ENCODE measurements at places on chromosomes 7 and 10.

- no peak for DNase-seq
- H3K4me1 ChIP-seq = peaks cover 43% of the 10 kb centered on the region
- no peak overlapping the region for H3K4me3 ChIP-seq
- H3K27me3 ChIP-seq = no peaks in the 10 kb centered on the region
These were observed 67.0 kb downstream of the FGFR2 start for GRCh38 chr10:121531076-121531829.

DNA sequence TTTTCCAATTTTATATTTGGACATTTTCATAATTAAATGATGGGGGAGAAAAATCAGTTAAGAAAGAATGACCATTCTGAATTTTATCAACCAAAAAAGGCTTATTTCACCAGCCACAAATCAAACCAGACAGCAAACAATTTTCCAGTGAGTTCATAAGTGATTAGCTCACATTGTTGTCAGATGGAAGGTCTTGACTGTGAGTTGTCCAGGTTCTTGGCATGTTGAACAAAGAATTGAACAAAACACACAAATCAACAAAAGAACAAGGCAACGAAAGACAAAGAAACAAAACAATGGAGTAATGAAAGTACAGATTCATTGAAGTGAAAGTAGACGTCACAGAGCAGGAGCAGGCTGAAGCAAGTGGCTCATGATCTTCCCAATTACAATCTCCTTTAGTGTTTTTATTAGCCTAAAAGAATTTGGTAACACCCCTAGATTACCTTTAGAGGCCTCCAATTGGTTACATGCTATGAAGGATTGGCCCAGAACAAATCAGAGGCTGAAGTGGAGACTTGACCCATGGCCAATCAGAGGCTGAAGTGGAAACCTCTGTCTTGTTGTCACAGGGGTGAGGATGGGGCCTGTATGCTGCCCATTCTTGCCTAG lies 248.7 kb downstream of the NEBL start:
- no peak for DNase-seq
- no peaks in the 10 kb centered on the region for H3K36me3 ChIP-seq
- H3K27ac ChIP-seq = no peak overlapping the region
- H3K27me3 ChIP-seq = no peaks in the 10 kb centered on the region

DNA sequence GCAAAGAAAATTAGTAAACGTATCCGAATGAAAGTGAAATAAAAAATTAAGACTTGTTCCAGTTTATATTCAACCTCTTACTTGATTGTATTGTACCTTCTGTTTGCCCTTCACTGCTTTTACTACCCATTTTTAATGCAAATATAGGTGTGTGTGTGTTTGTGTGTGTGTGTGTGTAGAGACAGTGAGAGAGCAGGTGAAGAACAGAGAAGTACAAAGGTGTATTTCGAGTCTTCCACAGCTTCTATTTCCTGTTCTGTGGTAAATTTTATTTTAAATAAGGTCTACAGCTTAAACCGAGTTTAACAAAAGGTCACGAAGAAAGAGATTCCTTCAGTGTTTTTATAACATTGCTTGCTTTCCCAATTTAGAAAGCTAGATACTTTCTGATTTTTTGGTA lies 12.7 kb upstream of the SVIL start:
- no peaks in the 10 kb centered on the region for H3K36me3 ChIP-seq
- H3K4me3 ChIP-seq = no peak overlapping the region
- H3K27me3 ChIP-seq = no peaks in the 10 kb centered on the region
- peak overlapping the region; percentile 32 for H3K27ac ChIP-seq

- H3K36me3 ChIP-seq = peaks cover 46% of the 10 kb centered on the region
- H3K4me1 ChIP-seq = no peaks in the 10 kb centered on the region
- DNase-seq = no peak
- H3K27me3 ChIP-seq = no peaks in the 10 kb centered on the region
- H3K4me3 ChIP-seq = no peak overlapping the region
- H3K27ac ChIP-seq = no peak overlapping the region
These were observed 7.5 kb downstream of the INTS1 start for GRCh38 chr7:1496531-1497292.

GRCh38 chr10:28715757-28716156 lies 38.4 kb downstream of the BAMBI start:
- H3K27me3 ChIP-seq = no peaks in the 10 kb centered on the region
- H3K36me3 ChIP-seq = no peaks in the 10 kb centered on the region
- no peaks in the 10 kb centered on the region for H3K4me1 ChIP-seq
- DNase-seq = no peak
- H3K4me3 ChIP-seq = no peak overlapping the region

- no peaks in the 10 kb centered on the region for H3K27me3 ChIP-seq
- no peak overlapping the region for H3K4me3 ChIP-seq
- H3K27ac ChIP-seq = peak overlapping the region; percentile 78
- no peak for DNase-seq
- peaks cover 23% of the 10 kb centered on the region for H3K4me1 ChIP-seq
These were observed 25.4 kb upstream of the GPAM start for GRCh38 chr10:112208997-112209396.

GRCh38 chr7:80334908-80335307 lies 177.0 kb downstream of the GNAT3 start:
- H3K27ac ChIP-seq = no peak overlapping the region
- H3K36me3 ChIP-seq = no peaks in the 10 kb centered on the region
- no peaks in the 10 kb centered on the region for H3K27me3 ChIP-seq

GRCh38 chr10:112497347-112497950 lies 50.4 kb downstream of the VTI1A start:
- H3K27ac ChIP-seq = no peak overlapping the region
- H3K4me3 ChIP-seq = no peak overlapping the region
- DNase-seq = no peak
- no peaks in the 10 kb centered on the region for H3K4me1 ChIP-seq
- H3K27me3 ChIP-seq = no peaks in the 10 kb centered on the region

DNA sequence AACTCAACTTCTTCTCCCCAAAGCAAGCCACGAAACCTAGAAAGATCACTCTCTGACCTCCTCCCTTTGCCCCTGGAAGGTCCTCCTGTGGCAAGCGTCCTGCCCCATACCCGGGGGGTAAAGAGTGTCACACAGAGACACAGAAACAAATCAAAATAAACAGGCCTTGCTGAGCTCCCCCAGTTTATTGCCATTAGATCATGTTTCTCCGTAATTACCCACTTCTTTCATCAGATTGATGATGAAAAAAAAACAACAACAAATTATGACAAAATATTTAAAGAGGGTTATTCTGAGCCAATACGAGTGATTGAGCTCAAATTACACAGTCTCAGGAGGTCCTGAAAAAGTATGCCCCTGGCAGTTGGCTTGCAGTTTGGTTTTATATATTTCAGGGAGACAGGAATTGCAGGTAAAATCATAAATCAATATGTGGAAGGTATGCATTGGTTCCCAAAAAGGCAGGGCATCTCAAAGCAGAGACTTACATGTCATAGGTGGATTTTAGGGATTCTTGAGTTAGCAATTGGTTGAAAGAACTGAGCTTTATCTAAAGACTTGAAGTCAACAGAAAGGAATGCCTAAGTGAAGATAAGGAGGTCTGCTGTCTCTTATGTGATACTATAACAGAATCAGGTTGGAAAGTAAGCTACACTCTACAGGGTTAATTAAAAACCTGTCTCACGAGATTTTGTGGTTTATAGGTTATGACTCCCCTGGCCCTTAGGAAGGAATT lies 86.2 kb downstream of the APBB1IP start:
- H3K4me1 ChIP-seq = no peaks in the 10 kb centered on the region
- H3K27ac ChIP-seq = no peak overlapping the region
- H3K36me3 ChIP-seq = no peaks in the 10 kb centered on the region
- H3K4me3 ChIP-seq = no peak overlapping the region
- DNase-seq = no peak

GRCh38 chr10:83995738-83996331 lies 143.5 kb upstream of the GHITM start:
- H3K36me3 ChIP-seq = no peaks in the 10 kb centered on the region
- peaks cover 8% of the 10 kb centered on the region for H3K4me1 ChIP-seq
- DNase-seq = no peak
- no peaks in the 10 kb centered on the region for H3K27me3 ChIP-seq

- peak; percentile 76 for DNase-seq
- H3K27me3 ChIP-seq = no peaks in the 10 kb centered on the region
- no peak overlapping the region for H3K4me3 ChIP-seq
- no peak overlapping the region for H3K27ac ChIP-seq
- peaks cover 5% of the 10 kb centered on the region for H3K4me1 ChIP-seq
These were observed 296.8 kb upstream of the CACNA2D1 start for GRCh38 chr7:82740246-82740848.

DNA sequence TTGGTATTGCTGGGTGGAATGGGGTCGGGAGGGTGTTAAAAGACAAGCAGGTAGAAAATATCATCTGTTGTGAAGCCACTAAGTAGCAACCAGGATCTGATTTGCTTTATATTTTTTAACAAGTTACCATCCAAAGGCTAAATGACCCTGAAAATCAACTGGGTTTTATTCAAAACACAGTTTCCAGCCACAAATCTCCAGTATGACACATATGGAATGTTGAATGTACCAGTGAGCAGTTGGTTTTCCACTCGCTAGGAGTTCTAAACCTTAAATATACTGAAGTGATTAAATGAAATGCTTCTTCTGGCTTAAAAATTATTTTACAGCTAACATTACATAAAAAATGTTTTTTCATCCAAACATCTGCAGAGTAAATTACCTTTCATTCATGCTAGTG lies 112.5 kb downstream of the PDE1C start:
- H3K4me3 ChIP-seq = no peak overlapping the region
- no peaks in the 10 kb centered on the region for H3K36me3 ChIP-seq
- H3K4me1 ChIP-seq = no peaks in the 10 kb centered on the region
- DNase-seq = no peak
- no peaks in the 10 kb centered on the region for H3K27me3 ChIP-seq

DNA sequence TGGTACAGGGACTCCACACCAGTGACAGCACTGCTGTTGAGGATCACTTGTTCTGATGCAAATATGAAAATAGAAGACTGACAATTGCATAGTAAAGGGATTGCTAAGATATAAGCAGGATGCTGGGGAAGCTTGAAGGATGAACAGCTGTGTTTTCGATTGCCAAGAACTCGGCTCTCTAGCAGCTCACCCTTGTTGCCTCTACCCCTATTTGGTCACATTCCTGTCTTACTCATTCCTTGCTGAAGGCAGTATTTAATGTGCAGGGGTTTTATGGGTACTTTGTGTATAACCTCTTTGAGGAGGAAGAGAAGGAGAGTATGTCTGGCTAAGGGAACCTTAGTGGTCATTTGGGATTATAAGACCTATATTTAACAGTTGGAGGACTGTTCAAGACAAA lies 218.8 kb downstream of the AUTS2 start:
- H3K36me3 ChIP-seq = no peaks in the 10 kb centered on the region
- no peaks in the 10 kb centered on the region for H3K27me3 ChIP-seq
- H3K4me1 ChIP-seq = no peaks in the 10 kb centered on the region
- no peak overlapping the region for H3K4me3 ChIP-seq
- H3K27ac ChIP-seq = no peak overlapping the region
- DNase-seq = no peak

DNA sequence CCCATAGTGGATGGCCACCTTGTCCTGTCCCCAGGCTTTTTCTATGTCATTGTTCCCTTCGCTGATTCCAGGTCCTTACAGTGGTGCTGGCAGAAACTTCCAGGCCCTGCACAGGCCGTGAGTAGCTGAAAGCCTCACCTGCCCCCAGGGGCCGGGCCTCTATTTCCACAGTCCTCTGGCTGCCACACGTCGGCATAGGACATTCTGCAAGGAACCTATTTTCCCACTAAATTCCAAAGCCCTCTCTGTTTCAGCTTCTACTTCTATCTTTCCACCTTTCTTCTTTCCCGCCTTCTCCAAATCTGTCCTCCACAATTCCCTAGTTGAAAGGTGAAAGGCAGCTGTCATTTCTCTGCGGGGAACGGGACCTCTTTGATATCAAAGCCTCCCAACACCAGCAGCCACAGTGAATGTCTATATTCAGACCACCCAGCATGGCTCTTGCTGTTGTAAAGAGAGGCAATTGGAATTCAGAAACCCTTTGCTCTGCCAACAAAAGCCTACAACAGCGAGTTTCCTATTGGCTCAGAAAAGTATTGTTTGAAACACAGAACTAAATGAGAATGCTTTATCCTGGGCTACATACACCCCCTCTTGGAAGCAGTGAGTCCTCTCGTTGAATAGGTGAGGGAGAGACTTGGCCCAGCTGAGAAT lies 607.7 kb downstream of the GALNT17 start:
- H3K36me3 ChIP-seq = no peaks in the 10 kb centered on the region
- no peaks in the 10 kb centered on the region for H3K27me3 ChIP-seq
- no peak for DNase-seq
- no peak overlapping the region for H3K27ac ChIP-seq
- H3K4me3 ChIP-seq = no peak overlapping the region
- peaks cover 3% of the 10 kb centered on the region for H3K4me1 ChIP-seq

GRCh38 chr7:25844102-25844870 lies 307.7 kb upstream of the NFE2L3 start:
- H3K36me3 ChIP-seq = no peaks in the 10 kb centered on the region
- H3K4me3 ChIP-seq = no peak overlapping the region
- no peaks in the 10 kb centered on the region for H3K27me3 ChIP-seq
- no peak for DNase-seq
- peaks cover 7% of the 10 kb centered on the region for H3K4me1 ChIP-seq
- H3K27ac ChIP-seq = no peak overlapping the region

- no peak for DNase-seq
- H3K27me3 ChIP-seq = no peaks in the 10 kb centered on the region
These were observed 3.9 kb upstream of the GPER1 start for GRCh38 chr7:1083729-1084657.

DNA sequence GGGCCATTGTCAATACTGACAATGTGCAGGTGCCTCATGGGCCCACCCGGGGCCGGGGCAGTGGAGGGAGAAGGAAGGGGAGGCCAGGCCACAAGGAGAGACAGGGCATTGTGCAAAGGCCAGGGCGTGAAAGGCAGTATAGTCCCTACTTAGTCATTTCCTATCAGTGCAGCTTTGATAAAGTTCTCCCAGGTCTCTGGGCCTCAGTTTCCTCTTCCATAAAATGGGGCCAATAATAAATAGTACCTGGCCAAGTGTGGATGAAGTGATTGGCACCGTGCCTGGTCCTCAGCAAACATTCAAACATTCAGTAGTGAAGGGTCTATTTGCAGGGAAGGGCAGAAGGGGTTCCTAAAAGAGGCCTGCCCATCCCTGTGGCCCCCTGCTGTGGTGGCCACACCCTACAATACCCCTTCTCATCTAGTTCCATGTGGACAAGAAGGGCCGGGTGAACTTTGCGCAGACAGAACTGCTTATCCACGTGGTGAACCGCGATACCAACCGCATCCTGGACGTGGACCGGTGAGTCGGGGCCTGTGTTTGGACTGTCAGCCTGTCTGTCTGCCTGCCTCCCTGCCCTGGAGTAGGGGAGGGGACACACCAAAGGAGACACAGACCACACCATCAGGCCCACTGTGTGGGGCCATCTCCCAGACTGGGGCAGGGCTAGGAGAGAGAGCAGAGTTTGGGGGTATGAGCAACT lies 36.9 kb upstream of the VSIR start:
- no peaks in the 10 kb centered on the region for H3K27me3 ChIP-seq
- H3K4me3 ChIP-seq = no peak overlapping the region
- DNase-seq = no peak
- H3K36me3 ChIP-seq = no peaks in the 10 kb centered on the region
- no peaks in the 10 kb centered on the region for H3K4me1 ChIP-seq
- H3K27ac ChIP-seq = no peak overlapping the region

- H3K4me1 ChIP-seq = peaks cover 17% of the 10 kb centered on the region
- H3K36me3 ChIP-seq = no peaks in the 10 kb centered on the region
- no peak overlapping the region for H3K4me3 ChIP-seq
- peak; percentile 55 for DNase-seq
- H3K27me3 ChIP-seq = no peaks in the 10 kb centered on the region
- no peak overlapping the region for H3K27ac ChIP-seq
These were observed 2.4 kb downstream of the TLL2 start for GRCh38 chr10:96511044-96511945.

- no peaks in the 10 kb centered on the region for H3K27me3 ChIP-seq
- H3K4me3 ChIP-seq = no peak overlapping the region
- no peaks in the 10 kb centered on the region for H3K4me1 ChIP-seq
- no peaks in the 10 kb centered on the region for H3K36me3 ChIP-seq
- H3K27ac ChIP-seq = no peak overlapping the region
These were observed 381.4 kb downstream of the PHTF2 start for GRCh38 chr7:78179827-78180477.

Data from thyroid gland (tissue), 4 donors.